Stimulated activated CD8-positive, alpha-beta memory T cell treated with anti-CD3 and anti-CD28 coated beads, Interleukin-7, amount 100 ng/mL, for 1 hour (primary cell): ENCODE measurements at places on chromosomes 7 and 10.

DNA sequence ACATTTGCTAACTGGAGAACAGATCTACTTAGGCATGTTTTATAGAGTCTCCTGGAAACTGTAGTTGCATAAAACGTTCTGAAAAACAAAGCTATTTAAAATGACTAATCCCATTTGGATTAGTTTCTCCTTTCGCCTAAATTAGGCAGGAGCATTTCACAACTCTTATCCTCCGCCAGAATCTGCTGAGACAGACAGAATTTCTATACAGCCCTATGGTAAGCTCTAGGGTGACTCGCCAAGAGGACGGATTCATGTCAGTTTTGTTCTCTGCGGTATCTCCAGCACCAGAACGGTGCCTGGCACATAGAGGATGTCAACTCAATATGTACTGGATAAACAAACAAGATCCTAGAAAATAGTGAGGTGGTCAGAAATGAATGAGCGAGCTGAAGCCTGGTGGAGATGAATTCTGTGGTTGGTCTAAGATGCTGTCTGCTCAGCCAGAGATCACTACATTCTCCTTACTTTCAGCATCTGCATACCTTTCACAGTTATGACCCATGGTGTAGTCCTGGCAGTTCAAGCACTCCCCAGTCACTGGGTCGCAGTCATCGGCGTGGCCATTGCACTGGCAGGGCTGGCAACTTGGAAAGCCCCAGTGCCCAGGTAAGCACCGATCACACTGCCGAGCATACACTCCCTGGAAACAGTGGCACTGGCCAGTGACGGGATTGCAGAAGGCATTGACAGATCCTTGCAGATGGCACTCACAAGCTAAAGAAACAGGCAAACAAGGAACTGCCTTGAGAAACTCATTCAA, 44.0 kb downstream of the LAMB1 start:
- no peak for DNase-seq

DNA sequence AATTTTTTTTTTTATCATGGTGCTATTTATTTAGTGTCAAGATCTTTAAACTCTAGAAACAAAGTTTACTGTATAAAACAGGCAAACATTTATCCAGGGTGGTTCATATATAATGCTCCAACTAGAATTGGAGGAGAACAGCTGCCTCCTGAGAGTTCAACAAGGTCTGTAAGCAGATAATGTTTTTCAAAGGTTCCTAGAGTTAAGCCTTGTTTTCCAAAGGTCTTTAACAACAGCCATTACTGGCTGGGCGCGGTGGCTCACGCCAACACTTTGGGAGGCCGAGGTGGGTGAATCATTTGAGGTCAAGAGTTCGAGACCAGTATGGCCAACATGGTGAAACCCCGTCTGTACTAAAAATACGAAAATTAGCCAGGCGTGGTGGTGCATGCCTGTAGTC, 316.7 kb downstream of the CCDC3 start:
- DNase-seq = no peak

DNA sequence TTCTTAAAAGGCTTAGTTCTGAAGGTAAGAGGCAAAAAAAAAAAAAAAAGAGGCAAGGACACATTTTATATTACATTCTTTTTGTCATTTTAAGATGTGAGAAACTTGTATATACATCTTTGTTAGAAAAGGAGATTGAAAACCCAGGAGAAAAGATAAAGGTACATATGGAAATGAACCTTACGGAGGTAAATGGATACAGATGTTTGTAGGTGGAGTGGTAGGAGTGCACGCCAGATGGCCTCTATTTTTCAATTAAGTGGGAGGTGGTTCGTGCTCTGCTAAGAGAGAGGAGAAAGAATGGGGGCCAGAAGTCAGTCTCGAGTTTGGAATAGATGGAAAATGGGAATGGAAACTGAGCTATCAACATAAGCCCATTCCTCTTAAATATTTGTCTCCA, 622.5 kb upstream of the GHITM start:
- no peak for DNase-seq

- DNase-seq = no peak
These were observed 206.6 kb upstream of the BMPER start for GRCh38 chr7:33698692-33699128.

DNA sequence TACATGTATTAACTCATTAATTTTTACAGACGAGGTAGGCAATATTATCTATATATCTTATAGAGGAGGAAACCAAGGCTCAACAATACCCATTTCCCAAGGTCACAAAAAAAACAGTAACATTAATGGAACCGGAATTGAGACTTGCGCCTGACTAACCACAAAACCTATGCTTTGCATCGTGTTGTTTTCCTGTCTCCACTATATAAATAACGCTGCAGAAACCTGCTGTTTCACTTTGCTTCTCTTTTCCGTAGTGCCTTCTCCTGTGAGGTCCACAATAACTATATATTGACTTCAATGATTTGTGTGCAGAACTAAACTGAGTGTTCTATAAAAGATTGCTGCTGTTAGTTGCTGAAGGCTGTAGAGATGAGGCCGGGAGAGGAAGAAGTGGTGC, 97.7 kb upstream of the RPA3 start:
- DNase-seq = no peak

GRCh38 chr7:46421441-46422230, 500.6 kb upstream of the IGFBP3 start:
- DNase-seq = no peak

- no peak for DNase-seq
These were observed 1031.7 kb downstream of the LRMDA start for GRCh38 chr10:76463111-76463510.

- no peak for DNase-seq
These were observed 11.8 kb downstream of the TTYH3 start for GRCh38 chr7:2643386-2644219.

GRCh38 chr10:131210181-131210580, 101.3 kb downstream of the TCERG1L start:
- no peak for DNase-seq

DNA sequence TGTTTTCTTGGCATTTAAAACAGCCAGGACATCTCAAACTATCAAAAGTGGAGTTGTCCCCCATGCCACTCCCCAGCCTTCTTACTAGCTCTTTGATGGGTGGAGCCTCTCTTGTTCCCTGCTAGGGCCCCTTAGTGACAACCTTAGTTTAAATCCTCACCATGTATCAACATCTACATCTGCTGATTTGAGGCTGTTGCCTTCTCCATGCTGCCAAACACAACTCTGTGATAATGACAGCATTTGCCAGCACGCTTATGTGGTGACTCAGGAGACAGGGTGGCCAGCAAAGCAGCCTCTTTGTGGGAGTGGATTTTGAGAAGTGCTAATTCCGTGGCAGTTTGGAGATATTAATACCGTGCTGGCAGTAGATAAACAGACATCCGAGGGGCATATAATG, 145.4 kb downstream of the LRRC4 start:
- no peak for DNase-seq

DNA sequence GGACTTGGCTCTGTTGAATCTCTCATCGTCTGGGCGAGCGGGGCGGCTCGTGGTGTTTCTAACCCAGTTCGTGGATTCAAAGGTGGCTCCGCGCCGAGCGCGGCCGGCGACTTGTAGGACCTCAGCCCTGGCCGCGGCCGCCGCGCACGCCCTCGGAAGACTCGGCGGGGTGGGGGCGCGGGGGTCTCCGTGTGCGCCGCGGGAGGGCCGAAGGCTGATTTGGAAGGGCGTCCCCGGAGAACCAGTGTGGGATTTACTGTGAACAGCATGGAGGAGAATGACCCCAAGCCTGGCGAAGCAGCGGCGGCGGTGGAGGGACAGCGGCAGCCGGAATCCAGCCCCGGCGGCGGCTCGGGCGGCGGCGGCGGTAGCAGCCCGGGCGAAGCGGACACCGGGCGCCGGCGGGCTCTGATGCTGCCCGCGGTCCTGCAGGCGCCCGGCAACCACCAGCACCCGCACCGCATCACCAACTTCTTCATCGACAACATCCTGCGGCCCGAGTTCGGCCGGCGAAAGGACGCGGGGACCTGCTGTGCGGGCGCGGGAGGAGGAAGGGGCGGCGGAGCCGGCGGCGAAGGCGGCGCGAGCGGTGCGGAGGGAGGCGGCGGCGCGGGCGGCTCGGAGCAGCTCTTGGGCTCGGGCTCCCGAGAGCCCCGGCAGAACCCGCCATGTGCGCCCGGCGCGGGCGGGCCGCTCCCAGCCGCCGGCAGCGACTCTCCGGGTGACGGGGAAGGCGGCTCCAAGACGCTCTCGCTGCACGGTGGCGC, at the start of gene EN2:
EN2 (plus strand) TSS at position 19 of the 767 bp plus-strand sequence; CDS start at position 268, 249 bp downstream.
- no peak for DNase-seq

GRCh38 chr10:27601503-27601902, 97.4 kb downstream of the RAB18 start:
- DNase-seq = no peak

GRCh38 chr10:112235920-112236319, 47.3 kb upstream of the TECTB start:
- no peak for DNase-seq

GRCh38 chr7:100153708-100154535, 4.6 kb downstream of the TRAPPC14 start:
- DNase-seq = no peak

- DNase-seq = no peak
These were observed 214.3 kb downstream of the NRG3 start for GRCh38 chr10:82089327-82089726.

DNA sequence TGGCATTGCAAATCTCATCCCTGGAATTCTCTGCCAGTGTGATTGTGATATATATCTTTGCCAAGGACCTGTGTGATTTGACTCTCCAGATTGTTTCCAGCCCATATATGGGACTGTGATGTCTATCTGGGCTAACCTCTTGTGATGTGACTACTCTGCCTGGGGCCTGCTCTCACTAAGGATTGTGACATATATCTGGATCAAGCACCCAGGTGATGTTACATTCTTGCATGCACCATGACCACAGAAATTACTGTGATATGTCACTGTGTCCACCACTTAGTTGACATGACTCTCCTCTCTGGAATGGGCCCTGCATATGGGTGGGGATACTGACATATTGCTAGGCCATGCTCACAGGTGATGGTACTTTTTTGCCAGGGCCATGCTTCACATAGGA, 86.6 kb downstream of the ZNF736 start:
- no peak for DNase-seq

DNA sequence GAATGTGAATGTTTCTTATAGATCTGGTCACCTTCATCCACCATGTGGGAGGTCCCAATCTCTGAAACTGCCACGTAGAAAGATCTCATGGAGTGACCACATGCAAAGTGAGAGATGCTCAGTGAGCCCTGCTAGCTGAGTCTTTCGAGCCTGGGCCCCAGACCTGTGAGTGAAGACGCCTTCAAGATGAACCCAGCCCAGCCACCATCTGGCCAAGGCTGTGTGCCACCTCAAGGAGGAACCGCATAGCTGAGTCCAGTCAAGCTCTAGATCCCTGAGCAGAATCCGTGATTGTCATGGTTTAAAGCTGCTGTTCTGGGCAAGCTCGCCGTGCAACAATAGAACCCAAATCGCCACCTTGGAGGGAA, 20.2 kb upstream of the PPIF start:
- no peak for DNase-seq

GRCh38 chr7:17371671-17372524, 73.4 kb downstream of the AHR start:
- DNase-seq = no peak

- DNase-seq = no peak
These were observed 10.0 kb upstream of the LRRC4 start for GRCh38 chr7:128041203-128041602.

DNA sequence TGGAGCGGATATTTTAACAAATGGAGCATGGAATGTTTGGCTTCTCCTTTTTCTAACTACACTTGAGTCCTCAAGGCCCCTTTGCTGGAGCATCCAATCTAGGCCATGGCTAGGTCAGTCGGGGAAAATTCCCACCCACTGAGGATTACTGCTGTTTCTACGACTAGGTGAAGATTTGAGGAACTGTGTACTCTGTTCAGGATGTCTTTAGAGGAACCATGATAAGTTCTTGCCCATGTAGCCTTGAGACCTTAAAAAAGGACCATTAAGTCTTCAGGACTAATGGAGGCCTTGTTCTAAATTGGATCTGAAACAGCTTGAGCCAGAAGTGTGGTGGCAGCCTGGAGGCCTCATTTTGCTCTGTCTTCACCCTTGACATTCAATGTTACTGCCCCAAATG, 6.2 kb downstream of the AGK start:
- no peak for DNase-seq

DNA sequence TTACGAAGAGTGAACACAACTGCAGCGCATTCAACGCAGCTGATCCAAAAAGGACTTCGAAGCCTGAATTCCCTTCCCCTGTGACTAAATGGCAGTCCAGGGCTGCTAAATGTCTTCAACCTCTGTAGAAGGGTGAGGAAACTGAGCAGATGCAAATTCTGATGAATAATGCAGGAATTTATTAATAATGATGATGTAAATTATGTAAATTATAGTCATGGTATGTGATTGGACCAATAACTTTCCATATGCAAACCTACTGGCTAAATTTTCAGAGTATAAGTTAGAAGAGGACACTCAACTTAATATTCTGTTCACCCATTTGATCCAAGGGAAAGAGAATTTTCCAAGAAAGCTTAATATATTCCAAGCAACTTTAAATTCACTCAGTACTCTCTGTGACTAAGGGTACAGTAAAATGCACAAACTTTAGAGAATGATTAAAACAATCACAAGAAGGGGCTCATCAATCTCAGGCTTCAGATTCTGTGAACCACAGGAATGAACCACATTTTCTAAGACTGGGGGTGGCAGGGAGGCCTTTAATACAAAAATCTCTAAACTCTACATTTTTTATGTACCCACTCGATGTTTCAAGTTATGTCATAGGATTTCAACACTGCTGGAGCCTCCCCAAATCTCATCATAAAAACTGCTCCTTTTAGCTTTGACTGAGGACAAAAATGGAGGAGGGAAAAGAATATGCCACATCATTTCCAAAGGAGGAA, 3.5 kb downstream of the FGFR2 start:
- no peak for DNase-seq

- no peak for DNase-seq
These were observed 66.1 kb upstream of the AQP1 start for GRCh38 chr7:30845426-30846135.

DNA sequence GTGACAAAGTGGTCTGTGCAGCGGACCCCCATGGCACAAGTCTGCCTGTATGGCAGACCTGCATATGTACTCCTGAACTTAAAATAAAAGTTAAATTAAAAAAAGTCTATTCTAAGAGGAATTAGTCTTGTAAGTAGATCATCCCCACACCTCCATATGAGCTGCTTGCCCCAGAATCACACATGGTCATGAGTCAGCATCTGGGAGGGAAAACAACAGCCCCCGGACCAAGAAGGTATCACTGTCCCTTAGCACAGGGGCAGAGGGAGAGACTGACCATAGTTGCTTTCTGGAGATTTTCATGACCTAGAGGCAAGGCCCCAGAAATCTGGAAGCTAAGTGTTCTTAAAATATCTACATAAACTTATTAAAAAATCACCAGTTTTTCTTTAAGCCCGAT, 86.6 kb upstream of the PDK4 start:
- DNase-seq = no peak
